ENCODE measurements at places on chromosomes 5 and 9.

DNA sequence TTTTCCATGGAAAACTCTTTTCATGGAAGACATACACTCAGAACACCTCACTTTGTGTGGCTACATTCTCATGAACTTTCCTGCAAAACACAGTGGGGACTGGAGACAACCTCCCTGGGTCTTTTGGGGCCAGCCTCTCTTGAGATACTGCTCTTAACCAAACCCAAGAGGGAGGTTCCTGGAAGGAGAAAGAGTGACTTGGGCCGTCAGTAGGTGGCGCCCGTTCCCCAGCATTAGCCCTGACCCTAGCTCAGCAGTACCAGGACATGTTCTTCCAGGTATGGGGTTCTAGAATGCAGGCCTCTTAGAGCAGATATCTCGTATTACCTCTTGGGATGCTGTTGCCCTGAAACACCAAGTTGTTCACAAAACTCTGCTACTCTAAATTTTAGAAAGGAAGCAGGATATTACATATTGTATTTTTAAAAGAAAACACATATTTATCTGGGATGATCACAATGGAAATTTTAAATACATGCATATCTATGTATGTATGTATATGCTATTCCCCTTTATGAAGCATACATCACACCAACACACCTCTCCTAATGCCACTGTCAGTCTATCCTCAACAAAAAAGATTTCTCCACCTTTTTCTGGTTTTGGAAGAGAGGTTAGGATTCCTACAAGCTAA is 15.8 kb upstream of the GLIS3 start:
- DNase-seq = peak; percentile 80

- no peak for DNase-seq
These were observed 35.3 kb downstream of the UBE2QL1 start for GRCh38 chr5:6483880-6484382.

DNA sequence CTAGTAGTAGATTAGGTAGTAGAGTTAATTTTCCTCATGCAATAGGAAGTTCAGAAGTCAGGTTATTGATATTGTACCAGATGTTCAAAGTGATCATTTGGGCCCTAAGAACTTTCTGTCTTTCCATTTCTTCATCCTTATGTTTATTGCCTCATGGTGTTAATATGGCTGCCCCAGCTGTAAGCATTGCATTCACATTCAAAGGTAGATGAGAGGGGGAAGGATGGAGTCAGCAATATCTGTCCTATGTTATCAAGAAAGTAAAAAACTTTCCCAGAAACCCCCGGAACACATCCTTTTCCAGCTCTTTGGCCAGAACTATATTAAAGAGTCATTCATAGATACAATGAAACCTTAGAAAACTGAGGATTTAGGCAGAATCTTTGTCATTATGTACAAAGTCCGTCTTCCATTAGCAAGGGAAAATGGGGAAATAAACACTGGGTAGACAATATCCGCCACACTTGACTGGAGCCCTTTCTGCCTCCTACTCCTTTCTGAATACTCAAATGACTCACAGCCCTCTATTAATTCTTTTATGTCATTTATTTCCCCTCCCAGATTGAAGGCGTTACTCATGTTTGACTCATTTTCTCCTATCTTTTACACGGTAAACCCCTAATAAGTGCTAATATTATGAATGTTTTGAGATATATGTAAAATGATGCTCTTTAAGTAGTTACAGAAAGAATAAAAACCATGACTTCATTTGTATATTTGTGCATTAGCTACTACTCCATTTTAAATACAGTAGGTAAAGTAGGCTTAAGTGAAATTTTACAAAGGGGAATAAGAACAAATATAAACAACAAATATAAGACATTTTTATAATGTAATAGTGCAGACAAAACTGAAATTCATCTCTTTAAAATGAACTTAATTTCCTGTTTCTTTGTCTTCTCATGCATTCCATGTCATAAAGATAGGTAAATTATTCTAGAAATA is 127.6 kb downstream of the SLF1 start:
- DNase-seq = no peak

GRCh38 chr5:6961837-6962635 is 248.8 kb downstream of the TENT4A start:
- no peak for DNase-seq

DNA sequence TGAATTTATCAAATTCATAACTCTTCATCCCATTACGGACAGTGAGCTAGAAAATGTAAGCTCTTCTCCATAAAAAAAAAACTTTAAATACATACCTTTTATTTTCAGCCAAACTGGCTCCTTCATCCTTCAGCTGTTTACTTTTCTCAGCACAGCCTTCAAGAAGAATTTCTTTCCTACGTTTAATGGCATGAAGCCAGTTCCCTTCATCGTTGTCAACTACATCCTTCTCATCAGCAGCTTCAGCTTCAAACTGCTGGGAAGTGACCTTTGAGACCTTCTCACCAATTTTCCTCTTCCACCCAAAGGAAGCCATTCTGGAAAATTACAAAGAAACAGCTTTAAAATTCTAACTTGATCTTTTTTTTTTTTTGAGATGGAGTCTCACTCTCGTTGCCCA is 9.1 kb downstream of the TTC33 start:
- DNase-seq = no peak

- DNase-seq = no peak
These were observed 403.5 kb downstream of the ZSWIM6 start for GRCh38 chr5:61735531-61735930.

GRCh38 chr9:137985637-137986071 is 108.1 kb downstream of the CACNA1B start:
- peak; percentile 42 for DNase-seq
